Trophoblast cell (in vitro differentiated cells and primary cell): ENCODE measurements at places on chromosomes 1 and 21.

GRCh38 chr1:164562947-164563520 lies 4.0 kb downstream of the PBX1 start:
- no peaks in the 10 kb centered on the region for H3K36me3 ChIP-seq
- H3K27ac ChIP-seq: no peak overlapping the region
- H3K4me1 ChIP-seq: no peaks in the 10 kb centered on the region
- H3K27me3 ChIP-seq: no peaks in the 10 kb centered on the region
- DNase-seq: no peak

DNA sequence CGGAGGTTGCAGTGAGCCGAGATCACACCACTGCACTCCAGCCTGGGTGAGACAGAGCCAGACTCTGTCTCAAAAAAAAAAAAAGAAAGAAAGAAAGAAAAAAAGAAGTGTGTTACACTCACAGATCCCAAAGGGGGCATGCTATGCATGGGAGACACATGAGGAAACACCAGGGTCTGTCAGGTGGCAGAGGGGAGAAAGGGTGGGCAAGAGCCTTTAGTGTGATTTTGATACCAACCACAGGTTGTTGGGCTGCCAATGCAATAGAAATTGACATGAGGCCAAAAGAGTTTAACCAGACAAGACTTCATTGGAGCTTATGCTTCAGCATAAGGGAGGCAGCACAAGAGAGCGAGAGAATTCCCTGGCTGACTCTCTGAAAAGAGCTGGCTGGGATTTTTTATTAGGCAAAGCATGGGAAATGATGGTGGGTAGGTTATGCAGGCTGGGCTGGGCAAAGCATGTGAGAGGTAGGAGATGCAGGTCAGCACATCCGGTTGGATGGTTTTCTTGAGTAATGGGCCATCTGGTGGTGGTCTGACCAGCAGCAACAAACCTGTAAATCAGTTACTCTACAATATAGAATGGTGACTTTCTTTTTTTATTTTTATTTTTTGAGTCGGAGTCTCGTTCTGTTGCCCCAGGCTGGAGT lies 11.7 kb upstream of the EXTL1 start:
- H3K27me3 ChIP-seq: no peaks in the 10 kb centered on the region
- H3K4me3 ChIP-seq: no peak overlapping the region
- H3K27ac ChIP-seq: no peak overlapping the region
- no peaks in the 10 kb centered on the region for H3K4me1 ChIP-seq

- H3K27ac ChIP-seq: no peak overlapping the region
- H3K36me3 ChIP-seq: no peaks in the 10 kb centered on the region
- no peaks in the 10 kb centered on the region for H3K4me1 ChIP-seq
Measured at GRCh38 chr1:28983509-28984310, 69.3 kb downstream of the EPB41 start.

GRCh38 chr1:27132147-27132546 lies 22.8 kb downstream of the SLC9A1 start:
- no peak for DNase-seq
- no peaks in the 10 kb centered on the region for H3K27me3 ChIP-seq
- H3K4me1 ChIP-seq: peaks cover 8% of the 10 kb centered on the region
- no peak overlapping the region for H3K4me3 ChIP-seq
- H3K36me3 ChIP-seq: peaks cover 25% of the 10 kb centered on the region

DNA sequence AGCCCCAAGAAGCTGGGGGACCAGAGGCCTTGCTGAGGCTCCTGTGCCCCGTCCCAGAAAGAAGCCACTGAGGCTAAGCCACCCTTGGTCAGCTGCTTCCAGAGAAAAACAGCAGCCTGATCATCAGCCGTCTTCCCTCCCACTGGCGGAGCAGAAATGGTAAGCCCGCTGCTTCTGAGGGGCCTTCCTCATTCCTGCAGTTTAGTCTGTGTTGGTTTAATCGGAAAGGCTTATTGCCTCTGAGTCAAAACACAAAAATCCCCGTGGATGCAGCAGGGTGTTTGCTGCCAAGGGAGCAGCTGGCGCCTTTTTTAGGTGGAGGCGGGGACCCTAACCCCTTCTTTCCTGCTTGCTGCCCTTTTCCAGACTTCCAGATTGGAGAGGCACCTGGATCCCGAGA lies 33.9 kb downstream of the SPSB1 start:
- no peak overlapping the region for H3K4me3 ChIP-seq
- peaks cover 61% of the 10 kb centered on the region for H3K36me3 ChIP-seq
- no peaks in the 10 kb centered on the region for H3K27me3 ChIP-seq
- H3K4me1 ChIP-seq: peaks cover 7% of the 10 kb centered on the region
- no peak overlapping the region for H3K27ac ChIP-seq
- DNase-seq: peak; percentile 25

- no peak for DNase-seq
- no peak overlapping the region for H3K27ac ChIP-seq
- no peaks in the 10 kb centered on the region for H3K36me3 ChIP-seq
- H3K4me1 ChIP-seq: peaks cover 3% of the 10 kb centered on the region
- H3K27me3 ChIP-seq: no peaks in the 10 kb centered on the region
Measured at GRCh38 chr1:8992936-8993687, 33.1 kb downstream of the SLC2A7 start.

- H3K4me1 ChIP-seq: no peaks in the 10 kb centered on the region
- no peak overlapping the region for H3K27ac ChIP-seq
- H3K36me3 ChIP-seq: no peaks in the 10 kb centered on the region
- DNase-seq: no peak
Measured at GRCh38 chr1:204756811-204757210, 71.3 kb upstream of the LRRN2 start.

DNA sequence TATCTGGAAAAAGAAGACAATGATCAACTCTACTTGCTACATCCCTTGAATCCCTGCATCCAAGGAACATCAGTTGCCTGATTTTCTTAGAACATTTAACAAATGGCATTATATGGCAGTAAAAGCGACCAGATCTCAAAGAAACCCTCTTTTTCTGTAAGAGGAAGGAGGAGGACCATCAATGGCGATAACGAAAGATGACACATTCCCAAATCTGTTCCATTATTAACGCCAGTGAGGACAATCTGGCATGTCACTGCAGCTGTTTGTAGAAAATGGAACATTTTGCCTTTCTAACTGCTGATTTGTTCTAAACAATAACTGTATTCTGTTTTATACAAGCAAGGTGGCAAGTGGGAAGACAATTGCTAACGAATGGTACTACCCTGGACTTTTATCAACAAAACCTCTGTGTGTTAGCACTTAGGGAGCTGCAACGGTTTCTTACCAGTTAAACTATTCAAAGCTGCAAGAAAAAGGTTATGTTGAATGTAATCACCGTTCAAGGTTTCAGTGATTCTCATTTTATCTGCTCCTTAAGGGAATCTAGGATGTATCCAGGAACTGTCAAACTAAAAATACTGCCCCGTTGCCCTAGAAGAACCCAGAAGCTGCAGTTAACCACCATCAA lies 251.9 kb downstream of the SDCCAG8 start:
- no peak for DNase-seq
- H3K27me3 ChIP-seq: no peaks in the 10 kb centered on the region
- no peaks in the 10 kb centered on the region for H3K36me3 ChIP-seq
- H3K4me3 ChIP-seq: no peak overlapping the region

DNA sequence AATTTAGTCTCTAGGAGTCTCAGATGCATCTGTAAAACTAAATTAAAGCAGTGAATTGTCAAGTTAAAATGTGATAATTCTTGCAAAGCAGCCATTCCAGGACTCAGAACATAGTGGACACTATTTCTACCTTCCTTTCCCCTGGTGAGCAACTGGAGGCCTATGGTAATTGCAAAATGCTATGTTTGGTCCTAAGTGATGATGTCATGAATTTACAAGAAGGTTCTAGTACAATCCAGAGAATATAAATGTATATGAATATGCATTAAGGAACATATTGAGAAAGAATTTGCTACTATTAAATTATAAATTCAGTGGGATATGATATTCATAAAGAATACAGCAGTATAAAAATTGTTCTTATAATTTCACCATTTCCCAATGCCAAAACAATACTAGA lies 32.6 kb downstream of the OMA1 start:
- no peak for DNase-seq
- no peaks in the 10 kb centered on the region for H3K4me1 ChIP-seq
- no peak overlapping the region for H3K4me3 ChIP-seq
- H3K36me3 ChIP-seq: no peaks in the 10 kb centered on the region
- H3K27ac ChIP-seq: no peak overlapping the region
- no peaks in the 10 kb centered on the region for H3K27me3 ChIP-seq

DNA sequence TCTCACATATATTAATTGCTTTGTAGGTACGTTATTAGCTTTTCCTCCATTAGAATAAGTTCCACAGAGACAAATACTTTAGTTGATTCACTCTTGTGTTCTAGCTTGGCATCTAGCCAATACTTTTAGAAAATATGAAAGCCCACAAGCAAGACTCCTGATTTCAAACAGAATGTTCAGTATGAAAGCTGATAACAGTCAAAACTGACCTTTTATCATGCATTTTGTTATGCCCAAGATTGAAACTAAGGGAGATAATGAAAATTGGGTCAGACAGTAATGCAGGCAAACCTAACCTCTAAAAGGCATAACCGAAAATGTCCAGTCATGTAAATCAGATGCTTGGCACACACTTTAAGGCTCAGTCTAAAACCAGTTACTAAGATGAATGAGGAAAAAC lies 61.7 kb downstream of the ERICH3 start:
- no peak overlapping the region for H3K27ac ChIP-seq
- no peak overlapping the region for H3K4me3 ChIP-seq
- H3K36me3 ChIP-seq: no peaks in the 10 kb centered on the region

DNA sequence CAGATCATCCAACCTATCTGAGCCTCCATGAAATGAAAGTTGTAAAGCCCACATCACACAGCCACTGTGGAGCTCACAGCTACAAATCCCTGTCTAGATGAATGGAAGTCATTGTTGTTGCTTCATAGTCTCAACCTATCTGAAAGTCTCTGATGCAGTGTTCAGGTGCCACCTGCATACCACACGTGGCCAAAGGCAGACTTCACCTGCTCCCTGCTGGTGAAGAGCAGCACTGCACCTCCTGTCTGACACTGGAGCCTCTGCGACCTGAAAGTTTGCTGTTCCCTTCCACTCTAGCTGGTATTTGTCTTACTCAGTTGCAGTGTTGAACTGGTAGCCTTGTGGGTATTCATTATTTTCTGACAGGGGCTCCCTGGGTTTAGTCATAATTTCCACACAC lies 18.4 kb downstream of the LORICRIN start:
- no peaks in the 10 kb centered on the region for H3K36me3 ChIP-seq
- DNase-seq: peak; percentile 70
- H3K27ac ChIP-seq: no peak overlapping the region
- H3K27me3 ChIP-seq: no peaks in the 10 kb centered on the region

- H3K4me1 ChIP-seq: no peaks in the 10 kb centered on the region
- no peak overlapping the region for H3K4me3 ChIP-seq
- H3K36me3 ChIP-seq: no peaks in the 10 kb centered on the region
- no peaks in the 10 kb centered on the region for H3K27me3 ChIP-seq
- no peak for DNase-seq
Measured at GRCh38 chr1:38657207-38657840, 202.2 kb downstream of the RRAGC start.

GRCh38 chr1:92310185-92310597 lies 11.3 kb downstream of the RPAP2 start:
- no peak overlapping the region for H3K27ac ChIP-seq
- peaks cover 4% of the 10 kb centered on the region for H3K36me3 ChIP-seq
- no peak overlapping the region for H3K4me3 ChIP-seq

DNA sequence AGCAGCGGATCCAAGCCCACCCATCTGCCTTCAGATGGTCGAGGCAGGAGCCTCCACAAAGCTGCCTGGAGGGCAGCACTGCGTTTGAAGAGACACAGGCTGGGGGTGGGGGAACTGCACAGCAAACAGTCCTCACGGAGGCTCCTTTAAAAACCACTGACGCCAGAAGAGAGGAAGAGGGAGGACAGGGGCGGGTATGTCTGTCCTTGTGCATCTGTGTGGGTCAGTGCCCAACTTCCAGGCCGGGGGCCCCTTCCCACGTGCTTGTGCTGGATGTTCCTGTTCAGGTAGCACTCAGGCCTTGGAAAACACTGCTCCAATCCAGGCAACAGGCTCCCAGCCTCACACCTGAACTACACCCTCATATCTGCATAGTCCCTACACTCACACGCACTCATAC lies 7.7 kb downstream of the AHDC1 start:
- H3K27ac ChIP-seq: peak overlapping the region; percentile 93
- H3K4me3 ChIP-seq: no peak overlapping the region
- peaks cover 83% of the 10 kb centered on the region for H3K4me1 ChIP-seq
- no peaks in the 10 kb centered on the region for H3K27me3 ChIP-seq

- DNase-seq: no peak
- no peak overlapping the region for H3K4me3 ChIP-seq
- no peaks in the 10 kb centered on the region for H3K4me1 ChIP-seq
- H3K36me3 ChIP-seq: peaks cover 5% of the 10 kb centered on the region
- H3K27me3 ChIP-seq: no peaks in the 10 kb centered on the region
Measured at GRCh38 chr1:92262516-92262915, 36.3 kb downstream of the GLMN start.

- H3K27me3 ChIP-seq: no peaks in the 10 kb centered on the region
- no peak overlapping the region for H3K27ac ChIP-seq
- no peaks in the 10 kb centered on the region for H3K36me3 ChIP-seq
- no peak for DNase-seq
Measured at GRCh38 chr1:29858646-29859045, 622.3 kb downstream of the PTPRU start.

GRCh38 chr1:59522925-59523505 lies 226.1 kb downstream of the FGGY start:
- H3K27me3 ChIP-seq: no peaks in the 10 kb centered on the region
- no peaks in the 10 kb centered on the region for H3K4me1 ChIP-seq
- no peaks in the 10 kb centered on the region for H3K36me3 ChIP-seq
- no peak for DNase-seq
- H3K27ac ChIP-seq: no peak overlapping the region
- H3K4me3 ChIP-seq: no peak overlapping the region
